ENCODE measurements at places on chromosomes 7 and 10.
A peak's percentile ranks its signal among the peaks of the same experiment; 100 is the strongest.

- no peak for DNase-seq
These were observed 8.7 kb downstream of the ATP6V0E2 start for GRCh38 chr7:149882248-149883047.

DNA sequence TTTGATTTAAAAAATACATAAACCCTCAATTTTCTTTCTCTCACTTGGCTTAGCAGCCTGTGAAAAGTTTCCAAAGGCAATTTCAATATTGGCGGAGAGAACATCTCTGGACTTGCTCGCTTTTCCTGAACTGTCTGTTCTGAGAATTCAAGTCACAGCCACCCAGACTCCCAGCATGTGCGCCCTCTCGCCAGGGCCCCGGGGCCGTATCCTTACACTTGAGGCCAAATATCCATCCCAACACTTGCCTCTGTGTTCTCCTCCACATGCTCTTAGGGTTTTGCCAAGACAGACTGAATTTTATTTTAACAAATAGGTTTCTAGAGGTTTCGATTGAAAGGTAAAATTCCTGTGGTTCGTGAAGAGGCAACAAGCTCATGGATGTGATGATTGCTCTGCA is 111.5 kb upstream of the GPR26 start:
- DNase-seq = no peak

DNA sequence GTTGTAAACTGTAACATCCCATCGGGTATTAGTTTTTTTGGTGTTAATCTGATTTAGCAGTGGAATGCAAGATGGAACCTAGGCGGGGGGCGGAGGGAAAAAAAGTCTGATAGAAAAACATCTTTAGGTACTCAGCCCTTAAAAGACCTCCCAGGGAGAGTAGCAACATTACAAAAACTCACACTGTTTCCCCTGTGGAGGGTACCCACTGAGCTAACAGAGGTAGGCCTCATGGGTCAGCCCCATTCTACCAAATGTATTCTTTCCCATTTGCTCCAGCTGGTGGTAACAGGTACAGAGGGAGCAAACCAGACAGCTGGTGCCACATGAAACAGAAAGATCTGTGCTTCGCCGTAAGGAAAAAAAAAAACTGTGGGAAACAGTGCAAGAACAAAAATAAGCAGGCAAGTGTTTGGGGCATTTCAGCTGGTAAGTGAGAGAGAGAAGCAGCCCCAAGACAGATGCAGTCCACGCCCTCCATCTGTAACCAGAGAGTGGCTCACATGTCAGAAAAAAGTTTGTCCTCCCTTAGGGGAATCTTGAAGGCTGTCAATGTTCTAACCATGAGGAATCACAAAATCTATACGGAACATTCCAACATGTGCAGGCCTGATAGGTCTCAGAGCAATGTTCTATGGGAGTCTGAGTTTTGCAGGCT is 65.3 kb downstream of the HOXA1 start:
- no peak for DNase-seq

GRCh38 chr10:84123362-84123761 is 15.9 kb upstream of the GHITM start:
- no peak for DNase-seq

GRCh38 chr7:37709631-37710509 is 26.3 kb downstream of the GPR141 start:
- DNase-seq = no peak

DNA sequence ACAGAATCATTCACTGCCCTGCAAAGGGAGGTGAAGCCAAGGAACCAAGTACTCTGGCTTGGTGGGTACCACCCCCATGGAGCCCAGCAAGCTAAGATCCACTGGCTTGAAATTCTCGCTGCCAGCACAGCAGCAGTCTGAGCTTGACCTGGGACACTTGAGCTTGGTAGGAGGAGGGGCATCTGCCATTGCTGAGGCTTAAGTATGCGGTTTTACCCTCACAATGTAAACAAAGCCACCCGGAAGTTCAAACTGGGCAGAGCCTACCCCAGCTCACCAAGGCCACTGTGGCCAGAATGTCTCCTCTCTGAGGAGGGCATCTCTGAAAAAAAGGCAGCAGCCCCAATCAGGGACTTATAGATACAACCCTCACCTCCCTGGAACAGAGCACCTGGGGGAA is 1050.0 kb upstream of the GHITM start:
- no peak for DNase-seq

DNA sequence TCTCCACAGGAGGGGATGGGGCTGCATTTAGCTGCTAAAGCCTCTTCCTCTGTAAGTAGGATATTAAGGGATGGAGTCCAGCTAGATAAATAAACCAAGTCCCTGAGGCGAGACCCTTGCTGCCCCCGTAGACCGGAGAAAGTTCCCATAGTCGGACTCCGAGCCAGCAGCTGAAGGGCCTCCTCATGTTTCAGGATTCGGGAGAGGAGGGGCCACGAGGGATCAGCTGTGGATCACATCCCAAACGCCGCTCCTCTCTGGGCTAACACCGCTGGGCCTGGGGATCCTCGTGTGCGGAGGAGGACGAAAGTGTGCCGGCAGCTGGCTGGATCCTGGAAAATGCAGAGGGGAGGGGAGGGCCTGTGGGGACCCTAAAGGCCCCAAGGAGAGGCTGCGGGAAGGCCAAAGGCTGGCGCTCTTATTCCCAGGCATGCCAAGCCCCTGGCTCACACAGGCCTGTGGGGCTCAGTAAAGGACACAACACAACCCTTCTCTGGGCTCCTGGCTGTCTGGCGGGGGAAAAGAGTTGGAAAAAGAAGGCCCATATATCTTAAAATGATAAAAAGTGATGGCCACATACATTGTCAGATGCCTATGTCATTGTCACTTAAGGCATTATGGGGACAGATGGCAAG is 82.5 kb upstream of the TMEM72 start:
- DNase-seq = no peak

GRCh38 chr7:31211281-31211680 is 129.2 kb downstream of the NEUROD6 start:
- DNase-seq = no peak

GRCh38 chr7:124323597-124323996 is 290.7 kb upstream of the TMEM229A start:
- no peak for DNase-seq

GRCh38 chr7:89357121-89357520 is 561.6 kb upstream of the TEX47 start:
- no peak for DNase-seq

GRCh38 chr7:112452102-112452888 is 2.0 kb downstream of the IFRD1 start:
- peak; percentile 57 for DNase-seq

GRCh38 chr7:83684928-83685327 is 36.0 kb upstream of the SEMA3E start:
- DNase-seq = no peak

DNA sequence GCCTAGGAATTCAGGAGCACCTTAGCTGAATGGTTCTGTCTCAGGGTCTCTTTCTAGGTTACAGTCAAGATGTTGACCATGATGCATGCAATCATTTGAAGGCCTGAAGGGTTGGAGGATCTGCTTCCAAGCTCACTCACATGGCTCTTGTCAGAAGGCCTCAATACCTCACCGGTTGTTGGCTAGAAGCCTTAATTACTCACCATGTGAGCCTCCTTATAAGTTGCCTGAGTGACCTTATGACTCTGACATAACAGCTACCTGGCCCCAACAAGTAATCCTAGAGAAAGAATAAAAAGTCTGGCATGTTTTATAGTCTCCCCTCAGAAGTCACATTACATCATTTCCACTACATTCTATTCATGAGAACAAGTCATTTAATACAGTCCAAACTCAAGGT is 3.4 kb upstream of the C1GALT1 start:
- peak; percentile 25 for DNase-seq

- DNase-seq = no peak
These were observed 16.0 kb upstream of the RBM20 start for GRCh38 chr10:110628161-110628560.
